ENCODE measurements at places on chromosomes 4 and X.

- no peak for DNase-seq
Observed at GRCh38 chr4:76856243-76857073, 41.5 kb downstream of the SOWAHB start.

GRCh38 chr4:126939401-126939800, 693.4 kb upstream of the INTU start:
- no peak for DNase-seq

DNA sequence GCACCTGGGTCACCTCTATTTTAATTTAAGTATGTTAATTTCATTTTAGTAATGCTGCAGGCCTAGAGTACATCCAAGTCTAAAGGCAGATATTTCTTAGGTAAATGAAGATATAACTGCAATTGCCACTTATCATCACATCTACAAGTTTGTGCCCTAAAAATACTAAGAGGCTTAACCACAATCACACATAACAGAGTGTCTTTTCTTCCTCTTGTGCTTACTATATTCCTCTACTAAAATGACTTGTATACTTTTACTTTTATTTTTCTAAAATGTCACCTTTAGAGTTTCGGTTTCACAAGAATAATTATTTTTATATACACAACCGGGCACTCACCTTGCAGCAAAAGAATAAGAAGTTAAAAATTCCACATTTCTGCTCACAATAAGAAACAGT, 77.9 kb downstream of the EFHC2 start:
- no peak for DNase-seq

DNA sequence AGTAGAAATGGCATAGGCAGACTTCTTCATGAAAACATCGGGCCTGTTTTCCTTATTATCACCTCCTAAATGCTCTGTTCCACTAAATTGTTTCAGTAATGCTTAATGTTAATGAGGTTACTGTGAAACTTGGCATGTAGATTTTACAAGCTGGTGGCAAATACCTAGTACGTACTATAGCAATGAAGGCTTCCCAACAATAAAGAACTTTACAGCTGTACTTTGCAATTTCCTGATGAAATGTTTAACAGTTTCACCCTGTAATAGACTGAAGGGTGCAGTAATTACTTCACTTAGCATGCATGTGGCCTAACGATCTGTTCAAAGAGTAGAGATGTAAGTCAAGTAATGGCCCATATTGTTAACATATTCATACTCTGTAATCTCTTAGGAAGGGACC, 524.7 kb downstream of the IL15 start:
- no peak for DNase-seq

DNA sequence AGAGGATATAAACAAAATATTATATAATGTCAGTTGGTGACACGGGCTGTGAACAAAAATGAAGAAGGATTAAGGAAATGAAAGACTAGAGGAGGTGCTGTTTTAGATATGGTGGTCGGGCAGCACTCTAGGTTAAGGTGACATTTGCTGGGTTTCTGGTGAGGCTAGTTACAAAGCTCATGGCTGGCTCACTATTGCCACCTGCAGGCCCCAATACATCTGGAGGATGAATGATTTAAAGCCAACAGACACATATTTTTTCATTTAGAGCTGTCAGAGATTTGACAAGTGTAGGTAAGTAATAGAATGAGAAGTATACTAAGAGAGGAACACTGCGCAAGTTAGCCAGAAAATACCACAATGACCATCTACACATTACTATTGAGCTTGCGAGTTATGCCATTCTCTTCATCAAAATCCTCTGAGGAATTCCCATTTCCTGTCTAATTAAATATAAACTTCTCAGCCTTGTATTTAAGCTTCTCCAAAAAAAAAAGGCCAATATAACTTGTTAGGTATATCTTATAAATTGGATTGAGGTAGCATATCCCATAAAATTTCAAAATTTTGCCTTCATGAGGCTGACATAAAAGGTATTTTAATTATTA, 6.4 kb upstream of the FGG start:
- no peak for DNase-seq

GRCh38 chr4:15336410-15337167, 91.2 kb upstream of the C1QTNF7 start:
- no peak for DNase-seq

GRCh38 chr4:112378858-112379257, 81.7 kb downstream of the ALPK1 start:
- DNase-seq = no peak

DNA sequence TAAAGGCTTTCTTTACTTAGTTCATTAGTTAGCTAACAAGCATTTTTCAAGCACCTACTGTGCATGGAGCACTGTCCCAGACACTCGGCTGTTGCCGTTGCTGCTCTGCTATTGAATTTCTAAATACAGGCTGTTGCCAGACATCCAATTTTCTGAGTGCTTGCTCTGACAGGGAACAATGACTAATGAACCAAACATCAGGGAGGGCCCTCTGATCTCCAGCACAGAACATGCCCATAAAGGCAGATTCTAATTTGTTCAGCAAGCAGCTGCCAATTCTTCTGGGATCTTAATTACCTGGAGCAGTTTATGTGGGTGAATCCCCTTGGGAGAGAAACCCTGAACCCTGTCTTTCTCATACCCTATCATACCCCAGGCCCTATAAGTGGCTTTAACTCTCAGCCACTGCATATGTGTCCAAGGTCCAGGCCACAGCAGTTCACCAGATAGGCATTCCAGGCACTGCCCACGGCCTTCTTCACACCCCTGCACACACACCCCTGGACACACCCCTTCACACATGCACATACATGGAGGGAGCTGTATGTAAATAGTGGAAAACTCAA, 27.9 kb downstream of the TSC22D3 start:
- no peak for DNase-seq
